Esophagus squamous epithelium (tissue), 5 donors: ENCODE measurements at places on chromosomes 12 and 14.

- DNase-seq: no peak
These were observed 3.7 kb downstream of the MAX start for GRCh38 chr14:65098586-65098985.

GRCh38 chr12:12807970-12808702 is 5.0 kb upstream of the DDX47 start:
- peak; percentile 8 for DNase-seq

DNA sequence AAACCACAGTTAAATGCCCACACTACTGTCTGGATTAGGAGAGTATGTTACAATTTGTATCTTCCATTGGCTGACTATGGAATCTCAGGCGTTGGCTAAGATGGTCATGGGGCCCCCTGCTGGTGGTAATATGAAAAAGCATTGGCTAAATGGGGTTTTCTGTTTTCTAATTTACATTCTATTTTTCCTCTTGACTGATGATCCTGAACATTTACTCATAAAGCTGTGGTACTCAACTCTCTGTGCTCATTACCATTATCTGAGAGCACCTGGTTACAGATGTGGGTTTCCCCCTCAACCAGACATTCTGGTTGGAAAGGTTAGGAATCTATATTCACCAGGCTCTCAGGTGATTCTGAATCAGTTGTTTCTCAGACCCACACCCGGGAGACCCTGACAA is 64.8 kb downstream of the WSCD2 start:
- no peak for DNase-seq

DNA sequence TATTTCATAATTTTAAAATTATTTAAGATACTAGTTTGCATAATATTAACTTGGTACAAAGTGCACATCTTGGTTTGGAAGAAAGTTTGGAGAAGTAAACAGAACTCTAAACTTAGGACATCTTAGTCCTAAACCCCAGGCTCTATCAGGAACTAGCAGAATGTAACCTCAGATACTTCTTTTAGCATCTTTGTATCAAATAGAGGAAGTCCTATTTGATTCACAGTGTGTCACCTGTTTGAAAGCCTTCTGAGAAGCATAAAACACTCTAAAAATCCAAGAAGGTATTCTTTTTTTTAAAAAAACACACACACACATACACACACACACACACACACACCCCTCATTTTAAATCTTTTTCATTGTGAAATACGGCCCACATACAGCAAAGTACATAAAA is 12.0 kb upstream of the RNU6-7 start:
- DNase-seq: no peak

DNA sequence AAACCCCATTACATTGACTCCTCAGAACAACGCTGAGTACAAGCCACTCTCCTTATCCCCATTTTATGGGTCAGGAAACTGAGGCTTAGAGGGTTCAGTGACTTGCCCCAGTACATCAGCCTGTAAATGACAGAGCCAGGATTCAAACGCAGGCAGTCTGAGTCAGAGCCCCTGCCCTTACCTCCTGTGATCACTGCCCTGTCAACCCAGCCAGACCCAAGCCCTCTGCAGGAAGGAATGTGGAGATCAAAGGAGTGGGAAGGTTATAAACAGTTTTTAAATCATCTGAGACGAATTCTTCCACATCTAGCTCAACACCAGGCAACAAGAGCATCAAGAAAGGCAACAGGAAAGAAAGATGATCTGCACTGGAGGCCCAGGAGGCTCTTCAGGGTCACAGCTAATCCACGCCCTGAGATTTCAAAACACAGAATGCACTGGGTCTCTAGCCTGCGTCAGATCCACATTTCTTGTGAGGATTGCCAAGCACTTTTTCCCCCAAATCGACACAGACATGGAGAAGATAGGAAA is 38.5 kb downstream of the SPTB start:
- no peak for DNase-seq

GRCh38 chr12:79309039-79309438 is 381.7 kb downstream of the PAWR start:
- no peak for DNase-seq

GRCh38 chr12:100987552-100988521 is 193.3 kb downstream of the ANO4 start:
- no peak for DNase-seq

GRCh38 chr14:104396682-104397470 is 182.7 kb upstream of the C14orf180 start:
- no peak for DNase-seq

GRCh38 chr12:63922474-63922873 is 78.0 kb downstream of the SRGAP1 start:
- no peak for DNase-seq

GRCh38 chr12:50765095-50765911 is 1.4 kb downstream of the ATF1 start:
- DNase-seq: no peak

DNA sequence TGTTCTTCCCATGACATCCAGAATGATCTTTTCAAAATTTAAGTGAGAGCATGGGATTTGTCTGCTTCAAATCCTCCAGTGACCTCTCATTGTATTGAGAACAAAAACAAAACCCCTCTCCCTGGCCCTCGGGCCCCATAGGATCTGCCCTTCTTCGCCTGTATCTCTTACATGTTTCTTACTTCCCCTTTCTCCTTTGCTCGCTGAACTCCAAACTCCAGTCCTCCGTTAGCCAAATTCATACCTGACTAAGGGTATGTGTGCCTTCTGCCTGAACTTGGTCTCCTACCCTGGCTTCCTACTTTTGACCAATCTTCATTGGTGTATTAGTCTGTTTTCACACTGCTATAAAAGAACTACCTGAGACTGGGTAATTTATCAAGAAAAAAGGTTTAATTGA is 13.2 kb upstream of the TSPAN11 start:
- DNase-seq: no peak

DNA sequence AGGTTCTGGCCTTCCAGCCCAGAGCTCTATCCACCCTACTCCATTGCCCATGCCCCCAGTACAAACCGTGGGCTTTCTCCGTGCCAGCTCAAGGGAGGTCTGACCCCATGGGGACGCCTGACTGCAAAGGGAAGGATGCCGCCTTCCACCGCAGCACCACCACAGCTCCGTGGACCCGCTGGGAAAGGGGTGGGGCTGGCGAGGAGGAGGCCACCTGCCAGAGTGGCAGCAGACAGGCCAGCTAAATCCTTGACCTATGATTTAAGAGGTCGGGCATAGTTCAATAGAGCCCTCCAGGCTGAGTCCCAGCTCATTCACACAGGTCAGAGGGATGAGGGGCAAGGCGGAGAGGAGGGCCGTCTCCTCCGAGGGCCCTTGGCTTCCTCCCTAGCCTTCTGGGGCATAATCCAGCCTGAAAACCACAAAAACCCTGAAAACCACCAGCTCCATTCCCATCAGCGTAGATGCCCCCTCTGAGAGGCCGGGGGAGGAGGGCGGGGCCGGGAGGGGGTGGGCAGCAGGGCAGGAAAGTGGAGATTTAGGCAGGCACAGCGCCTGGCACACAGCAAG is 14.9 kb upstream of the FIGNL2 start:
- DNase-seq: no peak

DNA sequence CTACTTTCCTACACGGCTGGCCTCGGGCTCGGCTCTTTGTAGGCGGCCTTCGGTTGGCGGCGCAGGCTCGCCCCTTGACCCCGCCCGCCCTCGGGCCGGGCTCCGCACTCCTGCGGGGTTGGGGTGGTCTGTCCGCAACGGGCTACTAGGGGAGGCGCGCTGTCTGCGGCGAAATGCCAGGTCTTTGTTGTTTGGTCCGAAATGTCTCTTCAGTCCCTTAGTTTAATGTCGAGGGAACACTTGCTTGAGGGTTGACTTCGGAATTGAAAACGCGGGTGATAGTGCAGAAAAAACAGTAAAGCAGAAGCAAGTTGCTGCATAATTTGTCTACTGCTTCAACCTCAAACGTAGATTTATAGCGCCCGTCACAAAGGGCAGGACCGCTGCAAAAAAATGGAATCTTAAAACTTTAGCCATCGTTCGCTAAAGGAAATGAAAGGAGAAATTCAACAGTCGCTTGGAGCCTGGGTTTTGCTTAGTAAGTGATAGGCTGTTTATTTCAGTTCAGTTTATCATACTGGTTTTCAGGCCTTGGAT is 390 bp downstream of the JKAMP start:
- DNase-seq: no peak

DNA sequence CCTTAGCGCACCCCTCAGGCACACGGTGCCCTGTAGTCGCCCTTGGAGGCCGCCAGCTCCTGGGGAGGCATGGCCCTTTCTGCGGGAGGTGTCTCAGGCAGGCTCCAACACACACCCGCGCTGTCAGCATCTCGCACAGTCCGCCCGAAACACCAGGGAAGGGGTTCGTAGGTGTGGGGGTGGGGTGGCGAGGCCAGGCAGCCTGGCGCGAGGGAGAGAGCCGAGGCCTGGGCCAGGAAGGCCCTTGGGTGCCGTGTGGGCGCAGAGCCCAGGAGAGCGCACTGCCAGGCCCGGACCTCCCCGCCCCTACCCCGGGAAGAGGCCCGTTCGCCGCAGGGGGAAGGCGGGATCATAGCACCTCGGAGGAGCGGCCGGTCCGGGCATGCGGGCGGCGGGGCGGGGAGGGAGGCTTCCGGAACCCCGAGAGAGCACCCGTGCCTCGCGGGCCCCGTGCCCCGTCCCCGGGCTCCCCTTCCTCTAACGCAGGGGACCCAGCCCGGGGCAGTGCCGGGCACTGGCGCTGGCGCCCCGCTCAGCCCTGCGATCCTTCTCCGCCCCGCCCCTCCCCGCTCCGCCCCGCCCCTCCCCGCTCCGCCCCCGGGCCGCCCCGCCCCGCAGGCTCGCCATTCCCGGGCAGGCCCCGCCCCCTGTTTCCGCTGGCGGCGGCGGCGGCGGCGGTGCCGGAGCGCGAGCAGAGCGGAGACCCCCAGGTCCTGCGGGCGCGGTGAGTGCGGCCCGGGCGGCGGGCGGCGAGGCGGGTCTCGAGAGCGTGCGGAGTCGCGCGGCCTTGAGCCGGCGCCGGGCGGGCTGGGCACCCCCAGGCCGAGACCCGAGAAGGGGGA is at the start of gene TSPAN9:
TSS of gene TSPAN9 (plus strand) at position 650 of the 842 bp plus-strand sequence. CDS start 123,815 bp downstream, outside the sequence.
- no peak for DNase-seq

DNA sequence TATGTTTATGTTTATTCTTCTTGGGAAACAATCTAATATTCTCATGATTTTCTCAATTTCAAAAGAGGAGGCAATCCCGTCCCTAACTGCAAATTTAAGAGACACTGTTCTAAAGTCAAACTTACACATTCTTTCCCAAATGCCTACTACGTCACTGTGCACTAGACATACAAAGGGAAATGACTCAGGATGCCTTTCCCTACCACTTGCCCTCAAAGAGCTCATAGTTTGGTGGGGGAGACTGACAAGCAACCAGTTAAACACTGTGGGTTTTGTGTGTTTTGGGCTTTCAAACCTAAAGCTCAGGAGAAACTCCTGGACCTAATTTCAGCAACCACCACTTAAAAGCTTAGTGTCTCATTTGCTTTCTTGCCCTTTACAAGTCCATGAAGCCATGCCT is 58.4 kb downstream of the ATP2B1 start:
- DNase-seq: no peak

DNA sequence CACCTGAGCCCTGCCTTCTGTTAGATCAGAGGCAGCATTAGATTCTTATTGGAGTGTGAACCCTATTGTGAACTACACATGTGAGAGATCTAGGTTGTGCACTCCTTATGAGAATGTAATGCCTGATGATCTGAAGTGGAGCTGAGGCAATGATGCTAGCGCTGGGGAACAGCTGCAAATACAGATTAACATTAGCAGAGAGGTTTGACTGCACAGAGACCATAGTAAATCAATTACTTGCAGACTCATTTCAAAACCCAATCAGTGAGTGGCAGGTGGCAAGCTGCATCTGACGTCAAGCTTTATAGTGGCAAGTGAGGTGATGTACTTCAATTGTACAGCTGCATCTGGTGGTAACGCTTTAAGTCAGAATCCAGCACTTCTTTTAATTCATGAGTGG is 141.6 kb downstream of the GPHN start:
- no peak for DNase-seq

DNA sequence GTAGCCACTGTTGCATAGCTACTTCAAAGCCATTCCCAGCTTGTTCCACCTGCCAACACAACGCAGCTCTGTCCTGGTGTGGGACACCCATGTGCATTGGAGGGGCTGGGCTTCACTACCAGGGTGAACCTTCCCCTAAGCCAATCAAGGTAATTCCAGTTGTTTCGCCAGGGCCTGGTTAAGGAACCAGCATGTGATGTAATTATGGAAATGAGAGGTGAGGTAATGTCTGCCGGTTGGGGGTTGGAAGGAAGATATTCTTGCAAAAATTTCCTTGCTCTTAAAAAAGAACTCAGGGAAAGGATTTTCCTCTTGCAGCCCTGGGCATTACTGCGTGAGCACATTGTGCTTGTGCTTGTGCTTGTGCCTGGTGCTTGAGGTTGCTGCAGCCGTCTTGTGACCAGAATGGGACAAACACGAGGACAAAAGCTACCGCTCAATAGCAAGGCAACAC is 14.9 kb downstream of the TUBA1C start:
- DNase-seq: no peak

GRCh38 chr12:88960213-88960878 is 380.1 kb upstream of the KITLG start:
- DNase-seq: no peak

DNA sequence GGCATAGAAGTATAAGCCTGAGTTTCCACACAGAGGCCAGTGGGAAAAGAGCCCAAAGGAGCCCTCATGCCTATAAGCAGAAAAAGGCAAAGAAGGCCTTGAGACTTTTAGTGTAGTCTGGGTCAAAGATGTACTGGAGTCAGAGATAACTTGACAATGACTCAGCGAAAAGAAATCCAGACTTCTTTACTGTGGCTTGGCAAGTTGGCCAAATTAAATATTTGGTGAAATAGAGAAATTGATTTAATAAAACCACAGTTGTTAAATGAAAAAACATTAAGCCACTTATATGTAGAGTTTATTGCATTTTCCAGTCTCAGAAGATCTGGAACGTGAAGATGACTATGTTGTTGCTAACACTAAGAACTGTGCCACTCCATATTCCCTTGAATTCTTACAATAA is 105.1 kb downstream of the TMTC3 start:
- no peak for DNase-seq

- no peak for DNase-seq
These were observed 16.0 kb downstream of the DBX2 start for GRCh38 chr12:45034861-45035265.

DNA sequence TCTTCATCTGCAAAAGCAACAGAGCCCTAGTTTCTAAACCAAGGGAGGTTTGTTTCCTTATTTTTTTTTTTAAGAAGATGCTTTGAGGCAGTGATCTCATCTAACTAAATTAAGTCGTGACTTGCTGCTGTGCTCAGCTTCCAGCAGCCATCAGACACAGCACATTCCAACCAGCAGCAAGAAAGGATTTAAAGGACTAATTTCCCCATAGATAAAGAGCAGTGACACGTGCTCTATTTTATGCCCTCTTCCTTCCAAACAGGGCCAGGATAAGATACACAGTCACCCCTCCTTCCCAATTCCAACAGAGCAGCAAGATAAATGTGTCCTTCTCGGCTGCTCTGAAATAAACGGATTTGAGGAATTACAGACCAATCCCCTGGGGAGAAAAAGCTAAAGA is 81.7 kb downstream of the PRKAB1 start:
- no peak for DNase-seq
